ENCODE measurements at places on chromosomes 13 and 19. TPM values are rescaled to one million over a fixed set of nuclear protein-coding genes. Genes with fewer than 3 reads are reported as not detected.

DNA sequence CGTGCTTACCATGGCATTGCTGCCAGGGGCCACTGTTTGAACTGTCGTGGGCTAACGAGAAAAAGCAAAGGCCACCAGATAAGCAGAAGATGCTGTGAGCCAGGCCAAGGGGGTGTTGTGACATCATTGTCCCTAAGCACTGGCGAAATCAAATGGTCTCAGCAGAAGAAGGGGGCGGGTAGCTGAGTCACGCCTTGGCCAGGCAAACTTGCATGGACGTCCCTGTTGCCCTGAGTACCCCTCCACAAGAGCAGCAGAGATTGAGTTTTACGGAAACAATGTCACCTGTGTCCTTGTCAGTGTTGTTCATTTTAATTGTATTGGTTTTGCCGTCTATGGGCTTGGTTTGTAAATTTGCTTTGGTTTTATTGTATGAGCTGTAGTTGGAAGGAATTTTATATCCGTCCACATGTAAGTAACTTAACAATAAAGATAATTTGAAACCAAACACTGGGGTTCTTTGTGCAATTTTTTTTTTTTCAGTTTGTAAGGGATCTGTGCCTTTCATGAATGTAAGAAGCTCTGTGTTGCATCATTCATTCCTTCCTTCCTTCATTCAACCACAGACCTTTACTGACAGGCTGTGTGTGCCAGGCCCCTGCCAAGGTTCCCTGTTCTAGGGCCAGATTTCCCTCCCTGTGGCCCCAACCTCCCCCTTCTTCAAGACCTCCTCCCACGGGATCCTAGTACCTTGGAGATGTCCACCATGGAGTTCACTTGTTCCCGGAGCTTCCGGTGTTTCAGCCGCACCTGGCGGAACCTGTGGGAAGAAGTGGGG lies 12.3 kb downstream of the KCNN4 start:
- no peak for DNase-seq

DNA sequence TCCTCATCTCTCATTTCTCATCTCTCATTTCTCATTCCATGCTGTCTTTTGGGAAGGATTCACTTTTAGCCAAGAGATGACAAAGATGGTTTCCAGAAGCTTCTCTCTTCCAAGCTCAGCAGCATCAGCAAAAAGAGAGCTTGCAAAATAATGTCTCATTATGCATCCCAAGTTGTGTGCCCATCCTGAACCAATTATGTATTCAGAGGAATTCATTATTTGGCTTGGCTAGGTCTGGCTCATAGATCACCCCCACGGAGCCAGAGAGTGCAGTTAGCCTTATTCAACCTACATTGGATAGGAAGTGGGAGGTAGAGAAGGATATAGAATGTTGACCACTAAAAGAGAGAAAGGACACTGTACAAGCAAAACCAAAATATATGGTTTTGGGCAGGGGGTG lies 5.4 kb upstream of the OLFM2 start:
- no peak for DNase-seq

The ZFP30 gene
- 21.8 TPM for total RNA-seq

The OR4F17 gene
- not detected for total RNA-seq
